CD4-positive, alpha-beta T cell treated with Interleukin-12 subunit alpha and Interleukin-12 subunit beta, for 1 hour (primary cell): ENCODE measurements at places on chromosomes 11 and 22.

DNA sequence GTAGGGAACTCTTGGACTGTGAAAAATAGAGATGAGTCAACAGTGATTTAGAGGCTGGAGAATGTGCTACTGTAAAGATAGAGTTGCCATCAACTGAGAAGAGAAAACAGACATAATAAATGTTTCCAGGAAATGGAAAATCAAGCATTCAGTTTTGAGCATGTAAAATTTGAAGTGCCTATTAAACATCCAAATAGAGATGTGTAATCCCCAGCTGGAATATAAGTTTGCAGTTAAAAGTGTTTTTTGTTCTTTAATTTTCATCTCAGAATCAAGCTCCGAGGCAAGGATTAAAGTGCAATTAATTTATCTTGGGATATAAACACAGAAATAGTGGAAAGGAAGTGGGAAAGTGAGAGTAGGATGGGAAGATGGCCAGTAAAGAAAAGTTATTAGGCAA is 666.0 kb upstream of the RAG2 start:
- DNase-seq = no peak

GRCh38 chr11:46557684-46558151 is 36.1 kb downstream of the AMBRA1 start:
- DNase-seq = no peak

DNA sequence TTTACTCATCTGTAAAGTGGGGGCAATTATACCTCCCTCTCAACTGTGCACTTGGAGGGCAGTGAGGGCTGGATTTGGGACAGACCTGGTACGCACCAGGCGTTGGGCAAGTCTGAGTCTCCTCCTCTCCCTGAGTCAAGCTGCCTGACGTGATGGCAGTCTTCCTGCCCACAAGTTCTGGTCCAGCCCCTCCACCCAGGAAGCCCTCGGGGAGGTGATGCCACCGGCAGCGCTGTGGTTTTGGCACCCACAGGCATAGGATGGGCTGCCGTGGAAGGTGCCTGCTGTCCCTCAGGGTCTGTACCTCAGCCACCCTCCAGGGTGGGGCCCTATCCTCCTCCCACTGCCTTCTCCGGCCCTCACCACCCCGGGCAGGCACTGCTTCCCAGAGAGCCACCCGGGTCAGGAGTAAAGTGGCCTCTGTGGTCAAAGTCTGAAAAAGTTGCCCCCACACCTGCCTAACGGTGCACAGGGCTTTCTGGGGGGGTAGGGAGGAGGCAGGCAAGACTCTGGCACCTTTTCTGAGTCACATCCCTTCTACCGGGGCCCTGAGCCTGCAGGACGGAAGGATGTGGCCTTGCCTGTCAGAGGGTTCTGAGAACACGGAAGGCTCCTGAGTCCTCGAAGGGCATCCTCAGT is 6.5 kb upstream of the APOBEC3H start:
- DNase-seq = peak; percentile 90

- DNase-seq = peak; percentile 24
Observed at GRCh38 chr11:206526-207207, 532 bp downstream of the BET1L start.

DNA sequence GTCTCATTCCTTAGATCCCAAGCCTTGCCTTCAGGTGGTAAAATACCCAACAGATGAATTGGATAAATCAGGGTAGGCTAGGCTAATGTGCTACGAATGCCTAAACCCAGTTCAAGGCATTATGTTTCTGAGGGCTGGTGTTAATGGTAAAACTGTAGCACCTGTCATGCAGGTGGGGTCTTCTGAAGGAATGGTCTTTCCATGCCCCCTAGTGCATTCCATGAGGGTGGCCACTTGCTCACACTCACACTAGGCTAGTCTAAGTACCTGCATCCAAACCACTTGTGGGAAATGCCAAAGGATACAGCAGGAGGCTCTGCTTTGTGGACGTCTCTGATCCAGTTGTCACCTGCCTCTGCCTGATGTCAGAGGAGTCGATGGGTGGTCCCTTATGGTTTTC is 24.2 kb upstream of the UCP3 start:
- peak; percentile 42 for DNase-seq

- DNase-seq = no peak
Observed at GRCh38 chr11:75916882-75917281, 101.9 kb downstream of the UVRAG start.

DNA sequence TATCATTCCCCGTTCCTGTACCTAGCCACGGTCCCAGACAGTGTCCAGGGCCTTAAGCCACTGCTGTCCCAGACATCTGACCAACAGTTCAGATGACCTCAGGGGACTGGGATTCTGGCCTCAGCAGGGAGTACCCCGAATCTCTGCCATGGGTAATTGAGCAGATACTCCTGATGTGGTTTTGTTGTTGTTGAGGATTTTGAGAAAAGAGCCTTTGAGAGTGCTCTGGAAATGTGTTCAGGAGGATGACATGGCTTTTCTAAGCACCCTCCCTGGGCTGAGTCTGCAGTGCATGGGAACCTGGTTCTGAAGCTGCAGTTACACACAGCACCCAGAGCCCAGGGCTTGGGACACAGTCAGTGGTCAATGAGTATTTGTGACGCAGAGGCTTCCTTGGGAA is 30.4 kb downstream of the ADAMTS15 start:
- no peak for DNase-seq

DNA sequence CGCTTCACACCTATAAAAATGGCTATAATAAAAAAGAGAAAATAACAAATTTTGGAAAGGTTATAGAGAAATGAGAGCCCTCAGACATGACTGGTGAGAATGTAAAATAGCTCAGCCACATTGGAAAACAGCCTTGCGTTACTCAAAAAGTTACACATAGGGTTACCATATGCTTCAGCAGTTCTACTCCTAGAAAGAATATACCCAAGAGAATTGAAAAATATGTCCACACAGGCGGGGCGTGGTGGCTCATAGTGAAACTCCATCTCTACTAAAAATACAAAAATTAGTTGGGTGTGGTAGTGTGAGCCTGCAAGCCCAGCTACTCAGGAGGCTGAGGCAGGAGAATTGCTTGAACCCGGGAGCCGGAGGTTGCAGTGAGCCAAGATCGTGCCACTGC is 7.6 kb upstream of the JHY start:
- no peak for DNase-seq

DNA sequence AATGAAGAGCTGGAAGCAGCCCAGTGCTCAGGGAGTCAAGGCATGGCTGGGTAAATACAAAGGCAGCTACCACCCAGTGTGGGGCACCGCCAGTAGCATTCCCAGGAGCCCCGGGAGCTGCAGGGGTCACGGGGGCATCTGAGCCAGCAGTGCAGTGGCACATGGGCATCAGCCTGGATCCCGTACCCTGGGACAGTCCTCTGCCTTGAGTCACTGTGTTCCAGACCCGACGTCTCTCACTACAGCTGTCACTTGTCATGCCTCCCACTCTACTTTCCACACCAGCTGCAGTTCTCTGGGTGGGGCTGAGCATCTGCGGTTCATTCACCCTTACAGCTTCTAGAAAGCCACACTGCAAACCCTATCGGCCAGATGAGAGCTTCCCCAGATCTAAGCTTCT is 29.6 kb downstream of the DHCR7 start:
- DNase-seq = no peak

GRCh38 chr22:47779474-47779873 is 1017.0 kb downstream of the TBC1D22A start:
- DNase-seq = no peak

DNA sequence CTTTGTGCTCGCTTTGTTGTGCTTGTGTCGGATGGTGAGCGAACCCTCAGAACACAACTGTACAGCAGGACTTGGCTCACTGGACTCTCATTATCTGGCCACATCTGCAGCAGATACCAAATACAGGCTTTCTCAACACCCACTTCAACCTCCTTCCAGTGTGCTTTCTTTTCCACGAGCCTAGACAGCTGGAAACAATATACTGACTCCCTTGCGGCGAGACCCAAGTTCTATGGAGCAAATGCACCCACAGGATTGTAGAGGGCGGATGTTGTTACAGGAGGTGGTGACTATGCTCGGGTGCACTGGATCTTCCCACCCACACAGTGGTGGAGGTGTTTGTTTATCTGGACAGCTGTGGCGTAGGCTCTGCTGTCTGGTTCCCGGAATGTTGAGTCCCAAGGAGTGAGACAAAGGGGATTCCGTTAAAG is 204.3 kb downstream of the TENM4 start:
- DNase-seq = no peak

DNA sequence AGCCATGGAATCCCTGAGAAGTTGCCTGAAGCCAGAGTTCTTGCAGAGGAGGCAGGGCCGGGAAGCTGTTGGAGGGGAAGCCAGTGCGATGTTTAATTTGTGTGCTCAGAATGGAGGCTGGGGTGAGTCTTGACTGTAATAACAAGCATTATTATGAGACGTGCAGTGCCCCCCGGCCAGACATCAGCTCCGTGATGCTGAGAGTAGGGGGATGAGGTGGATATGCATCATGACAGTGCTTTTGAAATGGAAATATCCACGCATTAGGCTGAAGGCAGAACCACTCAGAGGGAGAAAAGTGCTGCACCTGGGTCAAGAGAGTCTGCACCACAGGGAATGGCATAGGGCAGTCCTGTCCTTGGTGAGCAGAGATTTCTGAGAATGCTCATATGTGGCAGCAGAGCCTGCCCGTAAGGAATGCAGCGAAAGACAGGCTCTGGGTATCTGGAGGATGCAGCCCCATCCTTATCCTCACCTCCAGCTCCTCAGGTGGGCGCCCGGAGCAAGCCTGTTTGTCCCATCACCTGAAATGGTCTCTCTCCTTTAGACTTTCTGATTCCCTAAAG is 37.6 kb upstream of the SEZ6L start:
- DNase-seq = no peak

DNA sequence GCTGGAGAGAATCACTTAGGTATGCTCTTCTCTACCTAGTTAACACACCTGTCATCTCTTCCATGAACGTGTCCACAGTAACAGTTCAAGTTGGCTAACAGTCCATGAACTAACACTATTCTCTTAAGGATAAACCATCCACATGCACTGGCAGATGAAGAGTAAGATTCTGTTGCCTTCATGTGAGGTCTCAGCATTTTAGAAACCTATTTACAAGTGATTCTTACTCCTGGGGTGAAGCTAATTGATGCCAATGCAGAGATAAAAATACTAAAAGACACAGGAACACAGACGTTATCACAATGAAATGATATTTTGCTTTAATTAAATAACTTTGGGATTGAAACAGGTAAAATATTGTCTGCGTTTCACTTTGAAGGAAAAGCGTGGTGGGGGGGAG is 1.3 kb downstream of the LRRC4C start:
- no peak for DNase-seq

DNA sequence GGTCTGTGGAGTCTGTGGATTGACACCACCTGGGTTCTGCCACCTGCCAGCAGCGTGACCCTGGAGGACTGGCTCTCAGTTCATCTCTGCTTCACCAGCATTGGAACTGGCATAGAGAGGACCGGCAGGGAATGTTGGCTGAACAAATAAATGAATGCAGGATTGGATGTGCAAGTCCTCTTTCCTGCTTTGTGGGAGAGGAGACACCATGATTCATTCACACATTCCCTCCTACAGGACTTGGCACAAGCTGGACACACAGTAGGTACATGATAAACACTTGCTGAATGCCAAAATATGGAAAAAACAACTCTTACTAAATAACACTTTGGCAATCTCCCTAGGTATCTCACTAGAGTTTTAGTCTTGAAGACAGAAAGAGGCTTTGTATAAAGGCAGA is 116.6 kb upstream of the NARS2 start:
- DNase-seq = no peak

DNA sequence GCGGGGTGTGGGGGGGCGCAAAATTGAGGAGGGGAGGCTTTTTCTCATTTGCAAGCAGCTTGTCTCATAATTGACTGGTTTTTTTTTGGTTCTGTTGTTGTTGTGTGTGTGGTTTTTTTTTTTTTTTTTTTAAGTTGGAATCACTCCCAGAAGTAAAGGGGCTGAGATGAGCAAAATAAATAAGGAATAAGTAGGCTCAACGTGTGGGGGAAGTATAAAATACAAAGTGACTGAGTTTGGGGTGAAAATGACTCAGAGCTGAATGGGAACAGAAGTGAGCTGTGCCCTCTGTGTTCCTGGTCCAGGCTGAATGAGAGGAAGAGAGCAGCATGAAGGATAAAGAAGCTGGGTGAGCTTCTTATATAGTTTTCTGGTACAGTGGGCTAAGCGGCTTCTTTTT is 90.0 kb downstream of the GRIK4 start:
- DNase-seq = no peak

DNA sequence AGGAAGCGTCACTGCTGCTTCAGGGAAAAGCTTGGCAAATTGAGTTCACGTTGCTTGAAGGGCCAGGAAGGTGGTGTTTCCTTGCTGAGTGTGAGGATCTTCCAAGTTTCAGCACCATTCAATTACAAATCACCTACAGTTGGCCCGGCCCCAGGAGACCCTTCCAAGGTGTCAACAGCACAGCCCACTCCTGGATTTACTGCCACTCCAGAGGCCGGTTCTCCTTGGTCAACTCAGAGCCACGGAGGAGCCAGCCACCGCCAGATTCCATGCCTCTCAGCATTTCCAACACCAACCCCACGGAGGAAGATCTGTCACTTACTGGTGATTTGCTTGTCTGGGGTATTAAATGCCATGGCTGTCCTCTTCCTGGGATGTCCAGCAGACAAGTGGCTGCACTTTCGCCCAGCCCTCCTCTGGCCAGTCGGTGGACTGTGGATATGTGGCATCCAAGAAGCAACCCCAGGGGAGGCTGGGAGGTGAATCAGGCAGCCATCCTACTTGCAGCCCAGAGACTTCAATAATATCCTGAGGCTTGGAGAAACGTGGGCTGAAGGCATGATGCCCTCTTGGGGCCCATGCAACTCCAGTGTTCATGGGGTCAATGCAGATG is 74.1 kb upstream of the SHANK2 start:
- DNase-seq = no peak

DNA sequence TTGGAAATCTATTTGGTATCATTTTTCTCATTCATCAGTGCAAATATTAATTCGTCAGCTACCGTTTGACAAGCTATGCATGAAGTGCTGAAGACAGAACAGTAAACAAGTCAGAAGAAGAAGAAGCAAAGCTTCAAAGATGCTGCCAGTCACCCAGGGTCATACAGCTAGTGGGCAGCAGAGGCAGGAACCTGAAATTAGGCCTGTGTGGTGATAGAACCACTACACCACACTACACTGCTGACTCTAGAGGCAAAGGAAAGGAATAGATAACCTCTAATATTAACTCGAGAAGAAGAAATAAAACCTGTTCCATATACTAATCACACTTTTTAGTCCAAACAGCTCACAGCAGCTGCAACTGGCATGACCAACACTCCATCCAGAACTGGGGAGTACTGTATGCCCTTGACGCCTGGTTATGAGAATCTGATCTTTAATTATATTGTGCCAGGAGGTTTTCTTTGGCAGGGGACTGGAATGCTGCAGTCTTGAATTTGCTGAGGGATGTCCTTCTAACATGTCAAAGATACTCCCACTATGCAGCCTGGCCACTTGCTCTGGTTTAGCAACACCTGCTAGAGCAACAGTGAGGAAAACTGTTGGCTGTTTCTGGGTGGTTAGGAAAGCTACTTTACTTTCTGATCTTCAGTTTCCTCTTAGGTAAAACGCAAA is 73.0 kb downstream of the PAK1 start:
- DNase-seq = no peak

DNA sequence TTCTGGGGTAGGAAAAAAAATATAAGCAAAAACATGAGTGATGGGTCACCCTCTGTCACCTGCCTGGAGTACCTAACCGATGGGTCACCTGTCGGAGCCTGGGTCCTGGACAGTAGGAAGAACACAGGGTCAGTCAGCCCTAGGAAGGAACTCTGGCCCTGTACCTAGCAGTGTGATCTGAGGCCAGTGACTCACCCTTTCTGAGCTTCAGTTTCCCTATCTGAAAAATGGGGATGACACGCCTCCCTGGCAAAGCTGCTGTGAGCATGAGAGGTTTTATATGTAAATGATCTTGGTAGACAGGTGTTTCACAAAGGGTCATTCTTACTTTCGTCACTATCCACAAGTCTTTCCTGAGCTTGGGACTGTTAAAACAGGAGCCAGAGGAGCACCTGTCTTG is 182.0 kb downstream of the ST3GAL4 start:
- no peak for DNase-seq
